Suprapubic skin (tissue), 4 donors: ENCODE measurements at places on chromosomes 16 and 17. TPM values are rescaled to one million over a fixed set of nuclear protein-coding genes. Genes with fewer than 3 reads are reported as not detected.

GRCh38 chr16:79618041-79618691 lies 17.6 kb upstream of the MAF start:
- no peak overlapping the region for H3K27ac ChIP-seq
- no peaks in the 10 kb centered on the region for H3K36me3 ChIP-seq
- H3K4me1 ChIP-seq = peaks cover 3% of the 10 kb centered on the region
- H3K27me3 ChIP-seq = no peaks in the 10 kb centered on the region

DNA sequence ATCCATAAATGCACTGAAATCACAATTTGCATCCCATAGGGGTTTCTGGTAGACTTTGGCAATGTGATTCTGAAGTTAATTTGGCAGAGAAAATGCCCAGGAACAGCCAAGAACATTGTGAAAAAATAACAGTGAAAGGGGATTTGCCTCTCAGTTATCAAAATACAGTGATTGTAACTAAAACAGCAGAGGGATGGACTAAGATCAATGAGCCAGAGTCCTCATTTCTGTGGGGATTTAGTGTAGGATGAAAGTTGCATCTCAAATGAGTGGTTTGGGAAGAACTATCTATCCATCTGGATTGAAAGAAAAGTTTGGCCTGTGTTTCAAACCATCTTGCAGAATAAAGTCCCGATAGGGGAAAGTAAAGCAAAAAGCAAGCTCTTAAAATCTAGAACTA lies 28.1 kb downstream of the MYBBP1A start:
- peaks cover 3% of the 10 kb centered on the region for H3K4me1 ChIP-seq
- peak overlapping the region; percentile 2 for H3K27ac ChIP-seq
- no peak for DNase-seq
- H3K27me3 ChIP-seq = no peaks in the 10 kb centered on the region
- H3K4me3 ChIP-seq = no peak overlapping the region

- H3K4me1 ChIP-seq = peaks cover 4% of the 10 kb centered on the region
- no peak overlapping the region for H3K4me3 ChIP-seq
- no peaks in the 10 kb centered on the region for H3K27me3 ChIP-seq
- no peak for DNase-seq
- no peak overlapping the region for H3K27ac ChIP-seq
These were observed 94.3 kb downstream of the ABCA8 start for GRCh38 chr17:68860941-68861340.

- peaks cover under 1% of the 10 kb centered on the region for H3K27me3 ChIP-seq
- no peak overlapping the region for H3K27ac ChIP-seq
- no peaks in the 10 kb centered on the region for H3K4me1 ChIP-seq
These were observed 45.6 kb downstream of the IKZF3 start for GRCh38 chr17:39818358-39819000.

GRCh38 chr17:30187573-30187972 lies 47.9 kb downstream of the SLC6A4 start:
- H3K4me3 ChIP-seq = no peak overlapping the region
- no peak for DNase-seq
- no peaks in the 10 kb centered on the region for H3K27me3 ChIP-seq

DNA sequence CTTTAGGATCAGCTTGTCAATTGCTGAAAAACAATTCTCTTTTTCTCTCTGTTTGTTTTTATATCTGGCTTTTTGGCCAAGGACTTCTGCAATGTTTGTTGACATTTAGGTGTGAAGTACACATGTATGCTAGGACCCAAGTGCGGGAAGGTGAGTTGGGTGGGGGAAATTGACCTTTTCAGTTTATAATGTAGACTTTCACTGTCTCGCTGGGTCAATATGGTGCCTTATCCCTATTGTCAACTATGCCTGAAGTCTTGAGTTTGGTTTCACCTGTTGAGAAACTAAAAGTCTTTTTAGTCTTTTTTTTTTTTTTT lies 9.5 kb downstream of the WWP2 start:
- no peaks in the 10 kb centered on the region for H3K27me3 ChIP-seq
- no peak overlapping the region for H3K4me3 ChIP-seq
- H3K4me1 ChIP-seq = no peaks in the 10 kb centered on the region
- DNase-seq = no peak

GRCh38 chr17:80068301-80069222 lies 32.1 kb downstream of the CCDC40 start:
- H3K36me3 ChIP-seq = no peaks in the 10 kb centered on the region
- peaks cover 24% of the 10 kb centered on the region for H3K4me1 ChIP-seq
- no peaks in the 10 kb centered on the region for H3K27me3 ChIP-seq
- no peak overlapping the region for H3K4me3 ChIP-seq
- H3K27ac ChIP-seq = no peak overlapping the region

GRCh38 chr17:45092911-45093430 lies 31.9 kb downstream of the NMT1 start:
- H3K27ac ChIP-seq = peak overlapping the region; percentile 91
- peak; percentile 90 for DNase-seq
- H3K36me3 ChIP-seq = peaks cover 88% of the 10 kb centered on the region
- no peaks in the 10 kb centered on the region for H3K27me3 ChIP-seq

METTL26 gene
- 72.2 TPM for total RNA-seq
